Stimulated activated CD8-positive, alpha-beta memory T cell treated with anti-CD3 and anti-CD28 coated beads, Interleukin-7, amount 100 ng/mL, for 4 hours (primary cell): ENCODE measurements at places on chromosomes 6 and 20.

- no peak for DNase-seq
Observed at GRCh38 chr6:46421939-46422338, 69.3 kb downstream of the RCAN2 start.

- DNase-seq, result no peak
Observed at GRCh38 chr6:70863343-70863742, 93.5 kb downstream of the B3GAT2 start.

GRCh38 chr20:14331646-14332045, 5.8 kb downstream of the FLRT3 start:
- no peak for DNase-seq

DNA sequence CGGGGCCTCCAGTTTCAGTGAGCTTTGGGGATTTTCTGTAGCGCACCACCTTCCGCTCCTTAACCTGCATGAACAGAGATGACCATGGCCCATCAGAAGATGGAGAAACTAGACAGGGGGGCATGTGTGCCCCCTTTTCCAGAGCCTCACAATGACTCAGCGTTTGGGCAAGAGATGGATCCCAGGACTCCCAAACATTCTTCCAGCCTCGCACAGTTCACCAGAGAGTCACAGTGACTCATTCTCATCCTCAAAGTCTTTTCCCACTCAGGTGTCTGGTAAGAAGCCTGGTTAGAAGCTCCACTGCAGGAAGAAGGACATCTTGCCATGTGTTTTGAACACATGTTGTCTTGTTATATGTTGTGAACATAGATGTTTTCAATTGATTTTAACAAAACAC, 76.2 kb upstream of the FRMD1 start:
- no peak for DNase-seq

DNA sequence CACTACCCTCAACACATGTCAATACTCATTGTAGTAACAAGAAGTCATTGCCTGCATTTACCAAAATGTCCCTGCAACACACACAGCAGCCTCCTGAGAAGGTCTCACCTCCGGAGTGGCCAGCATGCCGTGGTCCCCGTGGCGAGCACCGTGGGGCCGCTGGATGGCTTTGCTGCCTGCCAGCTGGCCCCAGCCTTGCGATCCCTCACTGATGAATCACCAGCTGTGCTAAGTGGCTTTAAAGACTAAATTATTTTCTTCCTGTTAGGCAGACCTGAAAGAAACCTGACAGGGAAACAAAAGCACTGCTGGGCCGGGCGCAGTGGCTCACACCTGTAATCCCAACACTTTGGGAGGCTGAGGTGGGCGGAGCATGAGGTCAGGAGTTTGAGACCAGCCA, 306.7 kb downstream of the CDH4 start:
- DNase-seq, result no peak

DNA sequence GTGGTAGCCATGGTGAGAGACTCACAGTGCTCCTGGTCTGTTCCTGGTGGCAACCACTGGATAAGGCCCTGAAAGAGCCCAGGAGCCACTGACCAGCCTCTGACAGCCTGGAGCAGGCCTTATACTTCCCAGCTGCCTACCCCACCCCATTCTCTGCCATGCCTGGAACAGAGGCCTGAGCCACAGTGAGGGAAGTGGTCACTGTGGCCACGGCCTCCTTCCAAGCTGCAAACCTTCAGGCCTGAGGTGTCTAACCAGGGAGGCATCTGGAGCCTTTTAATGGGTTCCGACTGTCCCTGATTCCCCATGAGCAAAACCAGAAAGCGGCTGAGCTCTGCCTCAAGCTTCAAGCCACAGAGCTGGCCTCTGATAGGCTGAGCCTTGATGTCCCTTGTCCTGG, 113.0 kb upstream of the SIRPA start:
- no peak for DNase-seq
